ENCODE measurements at places on chromosomes 2 and 18. TPM values are rescaled to one million over a fixed set of nuclear protein-coding genes. Genes with fewer than 3 reads are reported as not detected.

- DNase-seq, result no peak
These were observed 255.3 kb downstream of the SH3BP4 start for GRCh38 chr2:235206980-235207579.

DNA sequence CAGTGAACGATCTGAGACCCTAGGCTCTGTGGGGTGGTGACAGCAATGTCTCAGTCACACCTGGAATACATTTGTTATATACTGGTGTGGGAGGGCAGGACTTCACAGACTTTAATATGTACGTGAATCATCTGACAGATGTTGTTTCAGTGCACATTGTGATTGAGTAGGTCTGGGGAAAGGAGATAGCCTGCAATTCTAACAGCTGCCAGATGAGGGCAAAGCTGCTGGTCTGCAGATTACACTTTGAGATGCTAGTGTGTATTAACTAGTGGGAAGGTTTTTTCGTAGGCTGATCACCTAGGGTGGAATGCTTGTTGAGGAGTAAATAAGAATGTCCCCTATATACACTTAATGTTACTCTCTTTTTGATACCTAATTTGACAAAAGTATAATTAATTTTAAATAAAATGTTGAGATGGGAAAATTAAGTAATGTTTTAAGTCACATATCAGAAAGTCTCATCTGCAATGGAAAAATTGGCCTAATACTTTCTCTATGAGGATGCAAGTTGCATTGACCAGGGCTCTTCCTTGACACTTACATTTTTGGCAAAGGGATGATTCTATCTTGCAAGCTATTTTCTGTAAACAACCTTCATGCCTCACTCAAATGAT, 496.9 kb upstream of the HNMT start:
- DNase-seq, result no peak

DNA sequence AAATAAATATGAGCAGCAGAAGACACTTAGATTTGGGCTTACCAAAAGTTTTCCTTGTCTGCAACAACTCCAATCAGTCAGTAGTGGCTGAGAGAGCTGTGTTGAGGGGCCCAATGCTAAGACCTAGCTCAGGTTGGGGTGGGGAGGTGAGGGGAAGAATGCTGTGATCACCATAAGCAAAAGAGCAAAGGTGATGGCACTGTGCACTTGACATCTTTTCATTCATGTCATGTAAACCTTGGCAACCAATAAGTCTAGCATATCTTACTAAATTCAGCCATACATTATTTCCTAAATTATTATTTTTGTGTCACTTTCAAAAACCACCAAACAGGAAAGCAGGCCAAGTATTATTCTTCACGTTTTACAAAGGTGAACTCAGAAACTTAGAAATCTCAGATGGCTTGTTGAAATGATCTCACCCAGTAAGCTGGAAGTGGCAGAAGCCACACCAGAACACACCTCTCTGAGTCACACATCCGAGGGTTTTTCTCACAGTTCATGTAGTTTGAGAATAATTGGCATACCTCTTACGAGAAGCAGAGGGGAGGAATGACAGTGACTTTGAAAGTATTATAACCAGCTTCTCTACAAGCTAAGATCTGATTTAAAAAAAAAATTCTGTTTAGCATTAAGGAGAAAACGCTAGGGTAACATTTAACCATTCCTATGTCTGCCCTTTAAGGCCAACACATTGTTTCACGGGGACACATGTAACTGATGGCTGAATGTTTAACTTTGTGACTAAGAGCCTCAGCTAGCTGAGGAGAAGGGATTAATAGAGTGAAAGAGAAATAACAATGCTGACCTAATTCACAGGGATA, 43.3 kb upstream of the SETBP1 start:
- DNase-seq, result no peak

DNA sequence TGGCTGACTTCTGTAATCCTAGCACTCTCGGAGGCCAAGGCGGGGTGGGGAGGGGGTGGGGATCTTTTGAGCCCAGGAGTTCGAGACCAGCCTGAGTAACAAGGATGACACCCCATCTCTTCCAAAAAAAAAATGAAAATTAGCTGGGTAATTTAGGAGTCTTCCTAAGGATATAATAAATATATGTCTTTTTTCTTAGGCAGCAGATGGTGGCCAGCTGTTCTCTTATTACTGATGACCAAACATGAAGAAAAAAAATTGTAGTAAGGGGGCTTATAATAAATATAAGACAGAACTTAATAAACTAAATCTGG, 4.2 kb upstream of the IMPA2 start:
- no peak for DNase-seq

GRCh38 chr18:48932462-48932818, 18.3 kb downstream of the SMAD7 start:
- no peak for DNase-seq

DNA sequence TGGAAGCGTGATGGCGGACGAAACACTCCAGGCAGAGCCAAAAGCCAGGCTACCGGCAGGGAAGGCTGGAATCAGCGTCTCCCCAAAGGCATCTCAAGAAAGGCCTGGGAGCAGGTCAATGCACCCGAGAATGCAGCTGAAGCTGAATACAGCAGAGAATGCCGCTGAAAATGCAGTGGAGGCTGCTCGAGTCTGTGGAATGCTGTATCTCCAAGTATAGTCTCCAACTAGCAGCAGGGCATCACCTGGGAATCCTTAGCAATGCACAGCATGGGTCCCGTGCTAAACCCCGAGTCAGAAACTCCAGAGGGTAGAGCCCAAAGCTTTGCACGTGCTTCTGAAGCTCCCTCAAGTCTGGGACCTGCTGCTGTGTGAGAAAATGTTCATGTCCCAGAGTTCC, 191.1 kb upstream of the ALKAL2 start:
- DNase-seq, result no peak

DNA sequence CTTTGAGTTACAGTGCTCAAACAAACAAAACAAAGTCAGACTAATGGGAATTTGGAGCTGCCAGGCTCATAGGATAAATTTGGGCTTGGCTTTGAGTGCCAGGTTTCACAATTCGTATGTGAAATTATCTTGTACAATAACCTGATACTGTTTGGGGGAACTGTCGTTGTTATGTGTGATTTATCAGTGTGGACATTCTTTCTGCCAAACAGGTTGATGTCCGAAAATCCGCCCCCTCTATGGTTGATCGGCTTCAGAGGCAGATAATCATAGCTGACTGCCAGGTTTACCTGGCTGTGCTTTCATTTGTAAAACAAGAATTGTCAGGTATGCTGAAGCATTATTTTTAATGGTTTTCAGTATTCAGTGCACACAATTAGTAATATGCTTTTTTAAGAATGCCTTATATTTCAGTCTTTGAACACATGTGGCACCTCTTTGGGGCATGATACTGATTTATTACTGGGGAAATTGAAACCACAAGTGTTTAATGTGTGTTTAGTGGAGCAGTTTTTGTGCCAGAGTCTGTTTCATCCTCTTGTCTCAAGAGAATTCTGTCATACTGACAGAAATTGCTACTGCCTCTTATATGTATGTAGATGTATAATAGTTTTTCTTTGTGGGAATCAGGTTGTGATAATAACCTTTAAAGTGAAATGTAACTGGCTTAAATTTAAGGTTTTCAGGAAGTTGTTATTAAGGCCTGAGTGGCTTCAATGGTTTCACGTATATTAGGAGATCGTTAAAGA, 54.6 kb downstream of the TTC39C start:
- no peak for DNase-seq

DNA sequence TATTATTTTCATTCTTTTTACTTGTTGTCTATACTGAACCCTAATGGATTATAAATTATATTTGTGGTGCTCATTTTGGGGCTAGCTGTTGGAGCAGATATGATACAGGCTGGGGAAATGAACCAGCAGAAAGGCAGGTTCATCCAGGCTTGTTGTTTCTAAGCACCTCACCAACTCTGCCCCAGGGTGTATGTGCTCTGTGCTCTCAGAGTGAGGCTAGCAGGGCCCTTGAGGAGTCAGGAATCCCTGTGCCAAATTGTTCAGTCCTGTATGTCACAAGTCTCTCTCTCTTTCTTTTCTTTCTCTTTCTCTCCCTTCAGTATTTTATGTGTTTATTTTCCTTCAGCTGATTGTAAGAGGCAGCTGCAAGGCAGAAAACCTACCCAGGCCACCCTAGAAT, 181.1 kb upstream of the DPP10 start:
- no peak for DNase-seq

- no peak for DNase-seq
These were observed 55.9 kb downstream of the CACNB4 start for GRCh38 chr2:152042636-152043615.

Gene SLC9A4
- total RNA-seq, result not detected

Gene FBLN7
- total RNA-seq, result 5.4 TPM

DNA sequence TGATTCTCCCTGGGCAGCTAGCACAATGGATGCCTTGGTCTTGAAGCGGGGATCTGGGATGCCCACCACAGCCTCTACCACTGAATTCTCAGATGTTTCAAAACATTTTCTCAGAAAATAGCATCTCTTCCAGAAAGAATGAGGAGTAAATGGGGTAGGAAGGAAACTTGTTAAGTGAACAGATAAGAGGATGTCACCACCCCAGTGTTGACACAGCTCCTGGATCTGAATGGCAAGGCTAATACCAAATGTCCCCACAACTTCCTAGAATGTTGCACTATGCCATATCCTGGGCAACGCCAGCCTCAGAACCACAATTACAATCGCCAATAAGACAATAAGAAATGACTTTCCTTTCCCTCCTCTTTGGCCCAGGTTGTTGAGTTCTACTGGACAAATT, 177.2 kb downstream of the BCL11A start:
- DNase-seq, result no peak

- DNase-seq, result no peak
These were observed 19.4 kb downstream of the FASTKD2 start for GRCh38 chr2:206784559-206785353.

GRCh38 chr2:239902749-239903201, 122.4 kb downstream of the NDUFA10 start:
- no peak for DNase-seq

Gene DLX1
- total RNA-seq, result not detected

GRCh38 chr2:151770995-151771394, 36.7 kb upstream of the NEB start:
- no peak for DNase-seq

Gene SKA1
- total RNA-seq, result 0.52 TPM

Gene DPP10
- 1.0 TPM for total RNA-seq

Gene CCDC85A
- 22.2 TPM for total RNA-seq

DNA sequence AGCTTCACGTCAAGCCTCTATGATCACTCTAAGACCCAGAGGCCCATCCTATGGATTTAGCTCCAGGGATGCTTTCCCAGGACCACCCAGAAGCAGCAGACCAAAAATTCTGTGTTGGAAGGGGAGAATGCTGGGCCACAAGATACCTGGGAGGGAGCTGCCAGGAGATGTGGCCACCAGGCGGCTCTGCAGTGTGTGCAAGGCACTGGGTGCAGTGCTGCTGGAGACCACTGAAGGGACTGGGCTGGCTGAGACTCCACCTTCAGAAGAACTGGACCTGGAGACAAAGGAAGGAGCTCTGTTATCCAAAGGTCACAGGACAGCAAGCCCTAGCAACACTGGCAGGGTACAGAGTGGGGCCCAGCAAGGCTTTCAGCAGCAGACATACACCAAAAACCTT, 34.0 kb downstream of the KANSL3 start:
- no peak for DNase-seq

GRCh38 chr2:43542285-43542933, 53.4 kb downstream of the THADA start:
- DNase-seq, result no peak

- no peak for DNase-seq
These were observed 66.8 kb upstream of the NFATC1 start for GRCh38 chr18:79328887-79329286.

Gene USP37
- total RNA-seq, result 13.8 TPM

Gene CFAP65
- not detected for total RNA-seq

DNA sequence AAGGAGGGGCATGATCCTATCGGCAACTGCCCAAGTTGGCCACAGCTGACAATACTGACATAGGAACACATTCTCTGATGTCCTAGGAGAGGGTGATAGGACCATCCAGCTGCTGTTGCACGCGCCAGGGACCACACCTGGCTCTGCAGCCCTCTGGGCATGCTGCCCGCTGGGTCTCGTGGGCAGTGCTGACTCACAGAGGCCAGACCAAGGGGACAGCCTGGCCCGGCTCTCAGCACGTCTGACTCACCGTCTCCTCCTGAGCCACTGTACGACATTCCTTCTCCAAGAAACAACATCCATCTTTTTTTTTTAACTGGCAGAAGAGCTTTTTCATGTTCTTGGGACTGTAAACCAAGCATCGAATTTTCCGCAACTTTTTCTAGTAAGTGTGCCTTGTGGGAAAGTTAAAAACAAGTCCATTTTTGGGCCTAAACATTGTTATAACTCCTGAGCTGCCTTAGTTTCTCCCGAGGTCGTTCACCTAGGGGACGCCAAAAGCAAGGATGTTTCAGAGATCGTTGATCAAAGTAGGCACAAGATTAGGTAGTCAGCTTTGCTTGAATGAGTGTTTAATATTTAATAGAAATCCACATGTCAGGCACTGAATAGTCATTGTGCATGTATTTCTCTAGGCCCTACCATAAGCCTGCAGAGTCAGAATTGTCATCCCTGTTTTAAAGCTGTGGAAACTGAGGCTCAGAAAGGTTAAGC, 100.3 kb downstream of the TTC32 start:
- peak; percentile 71 for DNase-seq

DNA sequence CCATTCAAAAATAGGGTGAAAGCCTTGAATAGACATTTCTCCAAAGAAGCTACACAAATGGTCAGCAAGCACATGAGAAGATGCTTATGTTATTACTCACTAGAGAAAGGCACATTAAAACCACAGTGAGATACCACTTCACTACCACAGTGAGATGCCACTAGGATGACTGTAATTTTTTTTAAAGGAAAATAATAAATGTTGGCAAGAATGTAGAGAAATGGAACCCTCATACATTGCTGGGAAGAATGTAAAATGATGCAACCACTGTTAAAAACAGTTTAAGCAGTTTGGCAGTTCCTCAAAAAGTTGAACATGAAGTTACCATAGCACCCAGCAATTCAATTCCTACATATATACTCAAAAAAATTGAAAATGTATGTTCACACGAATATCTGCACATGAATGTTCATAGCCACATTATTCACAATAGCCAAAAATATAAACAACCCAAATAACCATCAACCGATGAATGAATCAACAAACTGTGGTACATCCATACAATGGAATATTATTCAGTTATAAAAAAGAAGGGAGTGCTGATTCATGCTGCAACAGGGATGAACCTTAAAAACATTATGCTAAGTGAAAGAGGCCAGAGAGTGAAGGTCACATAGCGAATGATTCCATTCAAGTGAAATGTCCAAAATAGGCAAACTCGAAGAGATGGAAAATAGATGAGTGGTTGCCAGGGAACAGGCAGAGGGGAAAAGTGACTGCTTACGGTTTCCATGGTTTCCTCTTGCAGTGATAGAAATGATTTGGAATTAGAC, 156.2 kb upstream of the NDUFV2 start:
- DNase-seq, result no peak

DNA sequence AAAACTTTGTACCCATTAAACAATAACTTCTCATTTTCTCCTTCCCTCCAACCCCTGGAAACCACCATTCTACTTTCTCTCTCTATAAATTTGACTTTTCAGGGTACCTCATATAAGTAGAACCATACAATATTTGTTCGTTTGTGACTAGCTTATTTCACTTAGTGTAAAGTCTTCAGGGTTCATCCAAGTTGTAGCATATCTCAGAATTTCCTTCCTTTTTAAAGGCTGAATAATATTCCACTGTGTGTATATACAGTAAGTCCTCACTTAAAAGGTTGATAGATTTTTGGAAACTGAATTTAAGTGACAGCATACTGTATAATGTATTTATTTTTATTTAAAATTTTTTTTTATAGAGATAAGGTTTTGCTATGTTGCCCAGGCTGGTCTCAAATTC, 13.9 kb downstream of the CASP10 start:
- DNase-seq, result no peak

Gene RFTN2
- total RNA-seq, result 12.3 TPM

Gene NOSTRIN
- 70.0 TPM for total RNA-seq

Gene DSC1
- not detected for total RNA-seq

Gene KCNK3
- total RNA-seq, result 25.4 TPM

GRCh38 chr18:63758615-63759240, 16.5 kb upstream of the SERPINB7 start:
- DNase-seq, result no peak

Measured in upper lobe of right lung (tissue), 1 donor.